ENCODE measurements at places on chromosomes 4 and X.

GRCh38 chr4:123120473-123120872, 198.1 kb upstream of the NUDT6 start:
- no peak for DNase-seq

DNA sequence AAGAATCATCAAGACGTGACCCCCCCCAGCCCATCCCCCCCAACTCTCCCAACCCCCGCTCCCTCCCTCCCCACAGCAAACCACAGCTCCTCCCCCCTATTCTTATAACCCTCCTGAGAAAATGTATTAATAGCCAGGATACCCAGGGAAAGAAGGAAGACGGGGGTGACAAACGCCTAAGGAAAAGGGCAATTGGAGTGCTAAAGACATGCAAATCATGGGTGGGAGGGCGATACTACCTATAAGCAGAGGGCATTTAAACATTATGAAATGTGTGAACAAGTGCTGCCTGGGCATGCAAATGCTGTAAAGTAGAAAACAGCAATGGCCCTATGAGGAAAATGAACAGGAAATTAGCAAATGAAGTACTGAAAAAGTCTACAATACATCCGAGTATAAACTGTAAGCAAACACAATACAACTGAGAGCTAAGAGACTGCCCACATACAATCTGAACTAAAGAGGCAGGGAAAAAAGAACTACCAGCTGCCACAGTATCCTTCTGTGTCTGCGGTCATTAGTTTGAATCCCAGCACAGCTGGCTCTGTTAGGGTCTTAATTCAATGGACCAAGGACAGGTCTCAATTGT, 2.4 kb downstream of the CXXC4 start:
- DNase-seq: no peak

GRCh38 chr4:76504613-76505465, 69.8 kb downstream of the SHROOM3 start:
- no peak for DNase-seq

GRCh38 chrX:53732797-53733196, 46.3 kb upstream of the HUWE1 start:
- no peak for DNase-seq

DNA sequence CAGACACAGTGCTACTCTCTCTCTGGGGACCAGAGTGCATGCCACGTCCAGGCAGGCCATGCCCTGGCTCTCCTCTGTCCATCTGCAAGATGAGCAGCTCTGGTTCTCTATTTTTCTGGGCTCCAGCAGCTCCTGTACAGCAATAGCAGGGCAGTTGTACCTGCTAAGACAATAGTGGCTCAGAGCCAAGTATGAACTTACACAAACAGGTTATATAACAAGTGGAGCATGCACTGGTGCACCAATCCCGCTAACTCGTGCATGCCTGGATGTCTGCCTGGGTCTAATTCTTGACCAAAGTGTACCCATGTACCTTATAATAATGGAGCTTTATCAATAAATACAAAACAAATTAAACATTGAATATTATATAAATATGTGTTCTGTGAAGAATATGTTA, 392.3 kb downstream of the CENPC start:
- peak; percentile 0 for DNase-seq

DNA sequence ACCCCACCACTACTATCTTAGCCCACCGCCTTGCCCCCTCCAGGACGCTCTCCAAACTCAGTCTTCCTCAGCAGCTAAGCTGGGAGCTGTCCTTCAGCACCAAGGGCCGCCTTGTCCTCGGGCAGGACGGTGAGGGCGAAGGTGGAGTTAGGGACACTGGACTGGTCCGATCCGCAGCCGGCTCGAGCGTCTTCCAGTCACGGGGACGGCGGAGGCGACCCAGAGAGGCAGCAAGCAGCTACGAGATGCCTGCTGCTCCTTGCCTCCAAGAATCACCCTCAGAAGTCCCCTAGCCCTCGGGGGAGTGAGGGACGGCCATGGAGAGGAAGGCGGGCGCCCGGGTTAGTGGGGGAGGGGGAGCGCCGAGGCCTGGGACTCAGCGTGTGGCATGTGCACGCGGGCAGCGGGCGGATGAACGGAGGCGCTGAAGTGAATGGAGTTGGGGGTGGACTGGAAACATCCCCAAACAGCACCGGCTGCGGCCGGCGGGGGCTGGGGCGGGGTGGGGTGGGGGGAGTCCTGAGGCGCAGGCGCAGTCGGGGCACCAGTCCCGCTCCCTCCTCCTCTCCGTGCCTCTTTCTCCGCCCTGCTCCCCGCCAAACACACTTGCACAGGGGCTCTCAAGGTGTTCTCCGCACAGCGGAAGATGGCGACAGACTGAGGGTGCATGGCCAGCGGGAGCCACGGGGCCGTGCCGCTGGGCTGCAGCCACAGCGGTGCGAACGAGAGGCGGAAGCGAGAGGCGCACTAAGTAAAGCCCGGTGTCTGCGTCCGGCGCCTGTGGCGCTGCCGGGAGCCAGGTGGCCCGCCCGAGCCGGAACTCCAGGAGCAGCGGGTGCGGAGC, at the start of gene NALF2:
Gene NALF2, plus strand, starts transcription at position 545 of the 844 bp plus-strand sequence. CDS start 957 bp downstream, outside the sequence.
- peak; percentile 27 for DNase-seq

DNA sequence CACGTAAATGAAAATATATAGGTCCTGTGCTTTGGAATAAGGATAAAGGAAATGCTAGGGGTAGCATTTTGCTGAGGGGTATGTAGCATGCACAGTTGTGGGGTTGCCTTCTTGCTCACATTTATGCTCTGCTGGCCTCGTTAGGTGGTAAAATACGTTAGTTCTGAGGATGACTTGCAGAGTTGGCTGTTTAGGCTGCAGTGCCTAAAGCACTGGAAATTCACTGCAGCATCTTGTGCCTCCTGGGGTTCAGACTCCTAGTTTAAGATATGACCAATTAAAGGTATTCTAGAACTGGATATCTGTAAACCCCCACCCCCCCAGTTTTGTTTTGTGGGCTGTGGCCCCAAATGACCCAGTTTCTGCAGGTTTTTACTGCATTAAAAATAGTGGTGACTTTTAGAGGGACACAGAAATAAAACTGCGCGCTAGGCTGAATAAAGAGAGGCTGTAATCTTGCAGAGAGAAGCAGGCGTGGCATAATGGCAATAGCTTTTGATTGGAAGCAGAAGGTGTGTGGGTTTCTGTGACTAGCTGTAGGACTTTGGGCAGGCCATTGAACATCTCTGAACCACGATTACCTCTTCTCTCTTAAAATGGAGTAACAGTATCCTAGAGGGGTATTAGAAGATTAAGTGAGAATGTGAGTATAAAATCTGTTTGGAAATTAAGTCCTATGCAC, 79.3 kb downstream of the REPS2 start:
- no peak for DNase-seq

DNA sequence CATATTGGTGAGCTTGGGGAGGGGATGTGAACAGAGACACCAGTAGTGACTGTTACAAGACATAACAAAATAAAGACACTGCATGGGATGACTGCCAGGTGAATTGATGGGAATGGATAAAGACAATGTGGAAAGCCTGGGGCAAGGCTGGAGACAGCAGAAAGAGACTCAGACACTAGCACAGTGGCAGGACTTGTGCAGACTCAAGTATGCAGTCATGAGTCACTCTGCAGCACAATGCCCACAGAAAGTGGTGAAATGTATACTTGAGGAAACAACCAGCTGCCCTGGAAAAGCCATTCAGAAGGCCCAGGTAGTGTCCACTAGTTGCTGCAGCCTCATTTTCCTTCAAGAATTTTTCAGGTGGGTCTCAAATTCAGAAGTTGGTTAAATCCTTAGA, 452.3 kb downstream of the MID1IP1 start:
- no peak for DNase-seq

DNA sequence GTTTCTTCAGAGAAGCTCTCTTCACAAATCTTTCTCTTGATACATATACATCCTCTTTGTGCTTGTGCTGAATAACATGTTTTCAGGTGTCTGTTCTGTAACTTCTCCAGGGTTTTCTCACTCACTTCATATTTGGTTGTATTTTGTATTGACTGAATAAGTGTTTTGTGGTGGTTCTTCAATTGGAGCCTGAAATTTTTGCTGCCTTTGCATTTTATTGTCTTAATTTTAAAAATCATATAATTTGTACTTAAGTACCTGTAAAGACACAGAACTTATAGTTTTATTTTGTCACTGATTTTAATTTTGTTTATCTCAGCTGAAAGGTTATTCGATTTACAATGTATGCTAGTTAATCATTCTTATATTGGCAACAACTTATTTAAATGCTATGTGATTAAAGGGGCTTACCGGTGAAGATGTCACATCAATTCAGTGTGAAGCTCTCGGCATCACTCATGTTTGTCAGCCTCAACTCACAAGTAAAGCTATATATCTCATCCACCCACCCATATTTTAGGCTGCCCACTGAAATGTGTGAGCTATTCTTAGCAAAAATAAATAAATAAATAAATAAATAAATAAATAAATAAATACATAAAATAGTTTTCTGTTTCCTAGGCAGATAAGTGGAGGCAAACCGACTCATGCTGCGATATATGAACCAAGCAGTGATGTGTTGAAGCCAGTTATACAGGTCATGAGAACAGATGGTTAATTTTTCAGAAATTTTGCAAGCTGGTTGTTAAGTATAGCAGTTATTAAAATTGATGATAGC, 76.4 kb upstream of the FSTL5 start:
- DNase-seq: no peak

- no peak for DNase-seq
Measured at GRCh38 chr4:153518001-153518400, 51.8 kb downstream of the TMEM131L start.

DNA sequence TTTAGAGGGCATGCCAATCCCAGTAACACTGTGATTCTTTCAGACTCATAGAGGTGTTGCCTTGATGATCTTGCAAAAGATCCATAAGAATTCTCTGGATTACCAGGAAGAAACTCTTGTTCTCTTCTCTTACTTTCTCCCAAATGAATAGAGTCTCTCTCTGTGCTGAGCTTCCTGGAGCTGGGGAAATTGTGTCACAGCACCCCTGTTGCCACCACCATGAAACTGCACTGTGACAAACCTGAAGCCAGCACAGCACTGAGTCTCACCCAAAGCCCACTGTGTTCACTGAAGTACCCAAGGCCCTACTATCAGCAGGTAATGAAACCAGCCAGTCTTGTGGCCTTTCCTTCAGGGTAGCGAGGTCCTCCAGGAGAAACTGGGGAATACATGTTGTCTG, 332.7 kb upstream of the FGF16 start:
- no peak for DNase-seq

- no peak for DNase-seq
Measured at GRCh38 chrX:31649201-31649600, 577.4 kb upstream of the FTHL17 start.

- peak; percentile 15 for DNase-seq
Measured at GRCh38 chr4:53908661-53909078, 155.7 kb downstream of the CHIC2 start.

DNA sequence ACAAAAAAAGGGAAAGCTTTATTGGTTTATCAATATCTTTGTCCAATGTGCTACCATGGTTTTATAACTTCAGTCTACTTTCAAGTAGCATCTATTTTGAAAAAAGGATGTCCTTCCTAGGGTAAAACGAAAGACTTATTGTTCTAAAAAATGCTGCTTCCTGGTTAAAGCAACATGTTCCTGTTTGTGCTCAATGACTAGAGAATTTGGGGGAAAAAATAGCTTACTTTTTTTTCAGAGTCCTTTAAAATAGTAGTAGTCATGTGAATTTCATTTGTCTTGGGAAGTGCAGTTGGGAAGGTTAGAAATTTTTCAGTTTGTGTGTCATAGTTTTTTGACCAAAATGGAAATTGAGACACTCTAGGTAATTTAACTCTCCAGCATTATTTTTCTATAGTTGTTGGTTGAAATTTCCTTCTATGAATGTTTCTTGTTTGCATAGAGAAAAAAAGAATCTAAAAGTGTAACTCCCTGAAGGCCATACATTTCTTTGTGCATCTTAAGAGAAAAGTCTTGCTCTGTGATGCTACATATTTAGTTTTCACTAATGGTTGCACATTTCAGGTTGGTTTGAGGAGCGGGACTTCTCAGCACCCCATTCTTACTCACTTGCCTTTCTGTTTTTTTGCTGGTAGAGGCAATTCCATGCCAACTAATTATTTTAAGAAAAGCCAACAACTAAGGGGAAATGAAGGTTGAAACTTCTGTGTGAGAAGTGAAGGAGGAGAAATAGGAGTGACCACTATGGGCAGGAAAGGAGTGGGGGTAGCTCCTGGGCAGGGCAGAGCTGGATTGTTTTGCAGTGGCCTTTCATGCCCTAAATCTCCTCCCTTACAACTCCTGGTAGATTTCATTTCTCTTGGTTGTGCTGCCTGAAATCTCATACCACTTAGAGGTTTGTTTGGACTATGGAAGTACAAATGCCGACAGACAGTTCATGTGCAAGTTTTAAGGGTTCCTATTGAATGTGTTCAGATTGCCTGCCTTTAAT, 76.4 kb downstream of the RAPGEF2 start:
- no peak for DNase-seq

- DNase-seq: no peak
Measured at GRCh38 chrX:150361070-150361776, 1.9 kb upstream of the MAMLD1 start.

DNA sequence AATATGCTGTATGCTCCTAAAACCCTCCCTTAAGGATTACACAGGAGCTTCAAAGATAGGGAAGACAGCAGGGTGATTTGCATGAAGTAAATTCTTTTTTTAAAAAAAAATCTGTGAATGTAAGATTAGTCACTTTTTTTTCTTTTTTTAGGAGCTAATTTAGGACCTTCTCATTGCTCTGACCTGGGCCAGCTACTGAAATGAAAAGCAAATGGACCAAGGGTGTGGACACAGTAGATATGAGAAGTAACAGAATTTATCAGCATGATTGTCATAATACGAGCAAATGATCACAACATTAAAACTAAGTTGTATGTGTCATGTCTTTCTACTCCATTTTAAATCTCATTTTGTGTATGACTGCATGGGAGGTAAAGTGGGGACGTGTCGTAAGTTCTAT, 6.6 kb upstream of the FGF5 start:
- no peak for DNase-seq

DNA sequence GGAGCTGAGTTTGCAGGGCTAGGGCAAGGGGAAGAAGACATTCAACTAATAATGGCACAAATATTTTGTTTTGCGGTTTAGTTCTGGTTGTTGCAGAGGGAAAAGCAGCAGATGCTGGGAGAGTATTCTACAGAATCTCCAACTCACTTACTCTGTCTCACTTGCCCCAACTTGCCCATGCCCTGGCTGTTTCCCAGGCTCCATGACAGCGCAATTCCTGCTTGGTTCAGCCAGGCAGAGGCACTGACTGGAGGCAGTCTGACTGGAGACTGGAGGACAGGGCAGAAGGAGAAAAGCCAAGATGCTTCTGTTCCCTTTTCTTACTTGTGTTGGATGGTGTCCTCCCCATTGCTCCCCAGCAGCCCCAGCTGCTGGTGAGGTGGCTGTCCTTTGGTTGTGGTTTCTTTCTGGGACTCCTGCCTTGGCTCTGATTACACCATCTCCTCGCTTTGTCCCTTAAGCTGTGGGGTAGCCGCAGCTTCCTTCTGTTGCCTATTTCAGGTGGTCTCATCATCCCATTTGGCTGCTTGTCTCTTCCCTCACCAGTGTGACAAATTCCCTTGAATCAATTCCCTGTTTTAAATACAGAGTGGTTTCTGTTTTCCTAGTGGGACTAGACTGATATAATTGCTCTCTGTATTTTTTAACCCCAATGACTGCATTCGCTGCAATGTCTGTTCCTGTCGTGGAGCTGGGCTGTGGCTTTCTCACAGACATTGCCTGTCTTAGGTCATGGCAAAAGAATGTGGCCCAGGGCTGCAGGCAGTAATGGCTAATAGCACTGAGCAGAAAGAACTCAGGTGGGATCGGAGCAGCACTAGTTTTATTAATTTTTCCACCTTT, 24.2 kb upstream of the RASL11B start:
- no peak for DNase-seq
